Spleen (tissue), 13 donors: ENCODE measurements at places on chromosomes 4 and X. TPM values are rescaled to one million over a fixed set of nuclear protein-coding genes. Genes with fewer than 3 reads are reported as not detected.
A peak's percentile ranks its signal among the peaks of the same experiment; 100 is the strongest.

The SULT1E1 gene
- not detected for total RNA-seq

The VCX3B gene
- not detected for total RNA-seq

The PRKG2 gene
- 0.26 TPM for total RNA-seq

The SPANXA1 gene
- not detected for total RNA-seq

The HDX gene
- 8.0 TPM for total RNA-seq

The MND1 gene
- 2.7 TPM for total RNA-seq

The PITX2 gene
- total RNA-seq, result not detected

The TLR7 gene
- 4.9 TPM for total RNA-seq

The RHOXF1 gene
- total RNA-seq, result not detected

The SSX4B gene
- not detected for total RNA-seq

The TBCK gene
- total RNA-seq, result 61.3 TPM

DNA sequence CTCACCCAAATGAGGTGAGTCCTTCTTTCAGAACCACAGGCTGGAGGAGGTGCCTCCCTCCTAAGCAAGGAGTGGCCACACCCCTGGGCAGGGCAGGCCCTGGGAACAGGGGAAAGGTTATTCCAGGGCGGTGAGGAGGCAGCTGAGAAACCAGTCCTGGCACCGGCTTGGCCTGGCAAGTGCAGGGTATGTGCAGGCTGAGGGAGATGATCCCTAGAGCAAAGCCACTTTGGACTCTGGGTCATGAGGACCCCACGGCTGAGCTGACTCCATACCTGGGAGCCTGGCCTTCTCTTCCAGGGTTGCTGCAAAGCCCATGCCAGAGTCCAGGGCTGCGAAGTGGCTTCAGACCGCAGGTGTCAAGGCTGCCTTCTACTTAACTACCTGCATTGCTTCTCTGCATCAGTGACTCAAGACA, 49.5 kb upstream of the HELT start:
- H3K4me3 ChIP-seq, result no peak overlapping the region
- no peaks in the 10 kb centered on the region for H3K4me1 ChIP-seq
- no peak overlapping the region for H3K27ac ChIP-seq
- DNase-seq, result no peak
- no peaks in the 10 kb centered on the region for H3K27me3 ChIP-seq

DNA sequence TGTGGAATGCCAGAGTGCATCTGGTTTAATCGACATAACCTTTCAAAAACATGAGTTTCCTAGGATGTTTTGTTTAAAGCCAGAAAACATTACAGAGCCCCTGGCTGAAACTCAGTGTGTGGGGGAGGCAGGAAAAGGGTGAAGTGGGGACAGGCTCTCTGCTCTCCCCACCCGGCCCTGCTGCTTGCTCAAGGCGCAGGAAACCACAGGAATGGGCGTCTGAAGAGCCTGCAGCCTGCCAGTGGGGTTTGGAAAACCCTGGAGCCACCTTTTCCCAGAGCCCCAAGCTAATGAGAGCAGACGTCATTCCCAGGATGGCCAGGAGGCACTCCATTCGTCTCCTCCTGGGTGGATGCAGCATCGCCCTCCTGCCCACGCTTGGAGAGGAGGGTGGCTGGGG, 240.6 kb downstream of the AFAP1 start:
- H3K36me3 ChIP-seq, result no peaks in the 10 kb centered on the region
- DNase-seq, result no peak
- H3K4me3 ChIP-seq, result no peak overlapping the region
- H3K27me3 ChIP-seq, result no peaks in the 10 kb centered on the region
- no peaks in the 10 kb centered on the region for H3K4me1 ChIP-seq
- H3K27ac ChIP-seq, result no peak overlapping the region

GRCh38 chr4:142128529-142128928, 492.1 kb downstream of the IL15 start:
- no peaks in the 10 kb centered on the region for H3K27me3 ChIP-seq
- no peak for DNase-seq
- no peak overlapping the region for H3K27ac ChIP-seq

DNA sequence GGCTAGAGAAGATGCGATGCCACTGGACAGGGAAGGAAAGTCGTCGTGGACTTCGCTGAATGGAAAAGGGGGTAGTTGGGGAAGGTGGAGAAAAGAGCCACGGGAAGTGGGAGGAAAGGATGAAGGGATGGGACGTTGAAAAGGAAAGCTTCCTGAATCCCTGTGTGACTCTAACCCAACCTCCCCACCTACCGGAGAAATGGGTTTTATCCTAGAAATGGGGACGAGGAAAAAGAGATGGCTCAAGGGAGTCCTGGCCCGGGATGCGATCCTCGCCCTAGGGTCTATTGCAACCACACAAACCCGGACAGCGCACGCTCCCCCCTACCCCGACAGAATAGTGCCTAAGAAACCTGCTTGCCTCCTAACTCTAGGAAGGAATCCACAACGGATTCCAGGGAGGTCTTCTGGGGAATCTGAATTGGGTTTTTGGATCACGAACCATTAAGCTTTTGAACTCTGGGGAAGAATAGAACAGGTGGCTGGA, 738 bp upstream of the TSPAN5 start:
- H3K27ac ChIP-seq, result peak overlapping the region; percentile 70
- no peaks in the 10 kb centered on the region for H3K36me3 ChIP-seq
- H3K4me1 ChIP-seq, result peaks cover 52% of the 10 kb centered on the region
- H3K27me3 ChIP-seq, result peaks cover 3% of the 10 kb centered on the region
- no peak for DNase-seq

DNA sequence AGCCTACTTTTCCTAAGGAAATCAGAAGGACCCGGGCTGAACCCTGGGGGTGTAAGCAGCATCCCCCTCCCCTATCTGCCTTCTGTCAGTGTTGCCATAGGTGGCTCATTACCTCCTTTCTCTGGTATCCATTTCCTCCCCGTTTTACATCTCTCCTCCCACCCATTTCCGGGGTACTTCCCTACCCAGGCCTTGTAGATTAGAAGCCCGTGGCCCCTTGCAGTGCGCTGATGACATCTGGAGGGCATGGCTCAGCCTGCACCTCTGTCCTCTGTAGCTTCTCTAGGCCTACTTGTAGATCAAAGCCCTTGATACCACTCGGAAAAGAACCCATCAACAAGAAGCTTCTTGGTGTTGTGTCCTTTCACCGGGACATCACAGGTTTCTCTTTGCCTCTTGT, 71.8 kb downstream of the NBDY start:
- H3K27me3 ChIP-seq, result no peaks in the 10 kb centered on the region
- no peak overlapping the region for H3K4me3 ChIP-seq
- H3K36me3 ChIP-seq, result no peaks in the 10 kb centered on the region
- DNase-seq, result peak; percentile 78
- peaks cover 23% of the 10 kb centered on the region for H3K4me1 ChIP-seq

GRCh38 chr4:150773729-150774449, 191.9 kb downstream of the MAB21L2 start:
- no peak overlapping the region for H3K27ac ChIP-seq
- no peak overlapping the region for H3K4me3 ChIP-seq
- peaks cover 8% of the 10 kb centered on the region for H3K36me3 ChIP-seq
- no peaks in the 10 kb centered on the region for H3K4me1 ChIP-seq

GRCh38 chr4:186617921-186618320, 62.6 kb upstream of the MTNR1A start:
- H3K27me3 ChIP-seq, result no peaks in the 10 kb centered on the region
- DNase-seq, result no peak
- H3K4me1 ChIP-seq, result no peaks in the 10 kb centered on the region

GRCh38 chr4:48960988-48961635, 25.0 kb upstream of the CWH43 start:
- H3K27me3 ChIP-seq, result no peaks in the 10 kb centered on the region
- H3K36me3 ChIP-seq, result no peaks in the 10 kb centered on the region
- no peaks in the 10 kb centered on the region for H3K4me1 ChIP-seq
- H3K27ac ChIP-seq, result no peak overlapping the region
- H3K4me3 ChIP-seq, result no peak overlapping the region

DNA sequence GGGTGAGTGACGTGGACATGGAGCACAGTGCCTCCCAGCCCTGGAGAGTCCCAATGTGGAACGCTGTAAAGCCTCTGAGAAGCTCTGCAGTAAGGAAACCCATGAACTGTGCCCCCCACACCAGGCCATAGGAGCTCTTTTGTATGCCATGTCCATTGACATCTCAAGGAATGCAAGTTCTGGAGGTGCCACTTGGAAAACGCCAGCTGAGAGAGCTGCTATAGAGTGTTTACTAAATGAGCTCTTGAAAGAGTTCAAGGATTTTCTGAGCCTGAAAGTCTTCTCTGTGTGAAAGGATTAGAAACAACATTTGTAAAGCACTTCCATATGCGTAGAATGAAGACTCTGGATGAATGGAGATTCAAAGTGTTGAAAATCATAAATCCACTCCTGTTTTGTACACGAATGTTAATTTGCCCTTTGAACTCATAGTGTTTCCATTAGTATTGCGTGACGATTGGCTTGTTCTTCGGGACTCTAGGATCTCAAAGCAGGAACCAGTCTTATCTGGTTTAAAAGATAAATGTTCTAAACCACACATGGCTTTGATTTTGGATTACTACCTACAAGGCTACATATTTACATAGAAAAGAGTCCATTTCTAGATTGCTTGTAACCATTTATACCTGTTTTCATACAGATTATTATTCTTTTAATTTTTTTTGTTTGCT, 41.8 kb upstream of the STOX2 start:
- no peak overlapping the region for H3K27ac ChIP-seq
- no peaks in the 10 kb centered on the region for H3K27me3 ChIP-seq
- DNase-seq, result no peak
- H3K4me1 ChIP-seq, result no peaks in the 10 kb centered on the region
- no peak overlapping the region for H3K4me3 ChIP-seq
- no peaks in the 10 kb centered on the region for H3K36me3 ChIP-seq

DNA sequence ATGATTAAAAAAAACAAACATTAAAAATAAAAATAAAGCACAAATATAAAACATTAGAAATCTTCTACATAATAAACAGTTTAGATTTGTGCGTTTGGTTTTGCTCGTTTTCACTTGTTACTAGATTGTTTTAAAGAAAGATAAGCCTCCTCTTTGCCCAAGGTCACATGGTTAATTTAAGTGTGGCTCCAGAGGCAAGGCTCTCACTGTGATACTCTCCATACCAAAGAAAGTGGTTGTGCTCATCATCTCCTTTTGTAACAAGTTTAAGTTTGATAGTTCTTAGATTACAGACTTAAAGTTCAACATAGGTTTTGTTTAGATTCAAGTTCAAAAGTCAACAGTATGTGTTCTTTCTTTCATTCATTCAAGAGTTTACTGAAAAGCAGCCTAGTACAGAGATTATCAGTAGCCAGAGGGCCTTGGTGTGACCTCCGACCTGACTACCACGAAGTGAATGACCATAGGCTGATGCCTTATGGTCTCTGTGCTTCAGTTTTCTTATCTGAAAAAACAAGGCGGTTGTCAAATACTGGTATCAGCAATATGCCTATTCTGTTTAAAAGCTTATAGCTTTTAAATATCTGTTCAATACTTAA, 133.2 kb downstream of the ZAR1 start:
- H3K4me3 ChIP-seq, result no peak overlapping the region
- no peak overlapping the region for H3K27ac ChIP-seq
- H3K4me1 ChIP-seq, result no peaks in the 10 kb centered on the region
- no peak for DNase-seq

DNA sequence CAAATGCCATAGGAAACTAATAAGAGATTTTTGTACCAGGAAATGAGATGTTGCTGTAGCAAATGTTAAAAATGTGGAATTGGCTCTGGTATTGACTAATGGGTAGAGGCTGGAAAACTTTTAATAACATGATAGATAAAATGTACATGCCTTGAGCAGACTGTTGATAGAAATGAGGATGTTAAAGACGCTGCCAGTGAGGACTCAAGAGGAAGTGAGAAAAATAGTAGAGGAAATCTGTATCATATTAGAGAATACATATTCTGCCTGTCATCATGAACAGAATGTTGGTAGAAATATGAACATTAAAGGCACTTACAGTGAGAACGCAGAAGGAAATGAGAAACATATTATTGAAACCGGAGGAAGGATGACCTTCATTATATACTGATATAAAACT, 577.2 kb upstream of the HTR2C start:
- DNase-seq, result no peak
- no peaks in the 10 kb centered on the region for H3K4me1 ChIP-seq
- H3K4me3 ChIP-seq, result no peak overlapping the region
- no peaks in the 10 kb centered on the region for H3K36me3 ChIP-seq
- H3K27ac ChIP-seq, result no peak overlapping the region
- H3K27me3 ChIP-seq, result no peaks in the 10 kb centered on the region

DNA sequence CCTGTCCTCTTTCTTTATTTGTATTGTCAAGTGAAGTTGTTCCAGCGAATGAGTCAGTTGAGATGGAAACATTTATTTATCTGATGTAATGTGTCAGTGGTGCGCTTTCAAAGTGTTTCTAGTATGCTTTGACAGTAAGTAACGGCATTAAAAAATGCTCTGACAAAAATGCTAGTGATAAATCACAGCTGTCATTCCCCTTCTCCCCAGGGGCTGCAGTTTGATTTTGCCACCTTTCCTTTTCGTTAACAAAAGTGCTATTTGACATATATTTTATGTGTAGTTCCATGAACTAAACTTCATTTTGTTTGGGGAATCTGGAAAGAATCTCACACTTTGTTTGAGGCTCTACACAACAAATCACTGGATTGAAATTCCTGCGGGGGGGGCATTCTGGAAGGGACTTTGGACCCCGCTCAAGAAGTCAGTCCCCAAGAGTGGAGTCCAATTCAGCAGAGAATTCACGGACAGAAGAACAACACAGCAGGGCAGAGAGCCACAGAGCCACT, 7.6 kb upstream of the TBC1D19 start:
- no peaks in the 10 kb centered on the region for H3K27me3 ChIP-seq
- H3K4me3 ChIP-seq, result no peak overlapping the region
- no peak for DNase-seq
- no peaks in the 10 kb centered on the region for H3K4me1 ChIP-seq
- H3K36me3 ChIP-seq, result no peaks in the 10 kb centered on the region

- no peaks in the 10 kb centered on the region for H3K36me3 ChIP-seq
- H3K4me1 ChIP-seq, result no peaks in the 10 kb centered on the region
- no peak overlapping the region for H3K27ac ChIP-seq
These were observed 51.1 kb downstream of the UGT2B7 start for GRCh38 chr4:69147334-69147733.

DNA sequence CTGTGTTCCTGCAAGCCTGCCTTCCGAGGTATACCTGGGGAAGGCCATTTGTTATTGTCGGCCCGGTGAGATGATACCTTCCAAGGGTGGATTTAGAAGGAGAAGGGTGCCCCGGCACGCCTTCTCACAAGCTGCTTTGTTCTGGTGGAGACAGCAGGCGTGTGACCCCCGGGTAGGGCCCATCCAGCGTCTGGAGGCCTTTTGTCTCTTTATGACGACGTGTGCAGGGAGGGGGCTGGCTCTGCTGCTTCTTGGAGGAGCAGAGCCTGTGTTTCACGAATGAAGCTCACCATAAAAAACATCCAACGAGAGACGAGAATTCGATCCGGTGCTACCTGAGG, 45.3 kb downstream of the SHOX start:
- H3K36me3 ChIP-seq, result no peaks in the 10 kb centered on the region
- peak; percentile 38 for DNase-seq
- no peaks in the 10 kb centered on the region for H3K27me3 ChIP-seq
- no peak overlapping the region for H3K27ac ChIP-seq
- H3K4me1 ChIP-seq, result no peaks in the 10 kb centered on the region
